ENCODE measurements at places on chromosomes 6 and 20.

DNA sequence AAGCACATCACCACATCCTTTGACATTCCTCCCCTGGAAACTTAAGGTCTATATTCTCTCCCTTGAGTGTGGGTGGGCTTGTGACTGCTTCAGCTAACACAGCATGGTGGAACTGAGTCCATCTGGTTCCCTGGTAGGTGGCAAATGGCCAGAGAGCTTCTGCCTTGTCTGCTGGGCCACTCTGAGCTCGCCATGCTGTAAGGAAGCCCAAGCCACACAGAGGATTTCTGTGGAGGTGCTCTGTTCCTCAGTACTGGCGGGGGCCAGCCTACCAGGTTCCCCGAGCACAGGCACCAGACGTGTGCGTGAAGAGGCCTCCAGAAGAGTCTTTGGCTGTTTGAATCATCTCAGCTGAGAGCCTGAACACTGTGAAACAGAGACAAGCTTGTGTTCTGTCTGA is 41.6 kb upstream of the PMEPA1 start:
- no peak for DNase-seq

DNA sequence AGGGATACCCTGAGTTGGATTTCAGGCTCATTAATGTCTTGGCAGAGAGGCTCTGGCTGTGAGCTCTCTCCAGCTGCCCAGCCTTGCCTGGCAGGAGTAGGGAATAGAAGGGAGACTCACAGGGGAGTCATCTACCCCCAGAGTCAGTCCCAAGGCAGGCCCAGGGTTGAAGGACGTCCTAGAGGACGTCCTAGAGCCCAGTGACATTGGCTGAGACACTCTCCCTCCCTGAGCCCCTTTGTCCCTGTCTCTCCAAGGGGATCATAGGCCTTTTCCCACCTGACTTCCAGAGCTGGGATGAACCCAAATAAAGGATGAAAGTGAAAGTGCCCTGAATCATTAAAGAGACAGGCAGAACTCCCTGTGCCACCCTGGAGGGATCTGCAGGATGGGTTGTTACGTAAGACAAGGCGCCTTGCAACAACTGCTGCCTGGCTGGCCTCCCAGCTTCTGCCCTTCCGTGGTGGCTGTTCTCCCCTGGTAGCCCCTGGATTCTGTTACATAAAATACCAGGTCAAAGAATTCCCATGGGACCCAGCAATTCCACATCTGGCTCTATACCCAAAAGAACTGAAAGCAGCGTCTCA is 53.6 kb upstream of the SIRPA start:
- DNase-seq, result no peak

DNA sequence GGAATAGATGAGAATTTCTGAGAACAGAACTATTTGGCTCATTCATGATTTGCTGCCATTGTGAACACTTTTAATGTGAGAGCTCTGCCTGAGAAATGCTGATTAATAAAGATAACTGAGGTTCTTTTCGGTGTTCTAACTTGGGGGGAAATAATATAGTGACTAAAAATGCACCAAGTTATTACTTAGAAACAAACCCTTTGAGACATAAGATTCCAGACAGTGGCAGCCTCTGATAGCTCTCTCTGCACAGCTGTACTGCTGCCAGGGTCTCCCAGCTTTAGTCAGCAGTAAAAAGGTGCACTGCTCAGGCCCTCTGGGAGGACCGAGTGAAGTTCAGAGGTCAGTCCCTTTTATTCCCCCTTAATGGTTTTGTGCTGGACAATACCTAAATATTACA is 2.5 kb upstream of the PRDM1 start:
- no peak for DNase-seq

DNA sequence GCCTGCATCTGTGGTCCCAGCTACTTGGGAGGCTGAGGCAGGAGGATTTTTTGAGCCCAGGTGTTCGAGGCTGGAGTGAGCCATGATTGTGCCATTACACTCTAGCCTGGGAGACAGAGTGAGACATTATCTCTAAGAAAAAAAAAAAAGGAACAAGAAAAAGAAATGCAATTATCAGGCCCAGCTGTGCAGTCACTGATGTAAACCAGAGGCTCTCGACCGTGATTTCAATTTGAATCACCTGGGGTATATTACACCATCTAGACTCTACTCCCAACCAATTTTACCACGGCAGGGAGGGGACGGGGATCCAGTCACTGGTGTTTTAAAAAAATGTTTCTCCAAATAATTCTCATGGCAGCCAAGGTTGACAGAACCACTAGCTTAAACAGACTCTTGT is 48.8 kb upstream of the NKX2-2 start:
- DNase-seq, result no peak

DNA sequence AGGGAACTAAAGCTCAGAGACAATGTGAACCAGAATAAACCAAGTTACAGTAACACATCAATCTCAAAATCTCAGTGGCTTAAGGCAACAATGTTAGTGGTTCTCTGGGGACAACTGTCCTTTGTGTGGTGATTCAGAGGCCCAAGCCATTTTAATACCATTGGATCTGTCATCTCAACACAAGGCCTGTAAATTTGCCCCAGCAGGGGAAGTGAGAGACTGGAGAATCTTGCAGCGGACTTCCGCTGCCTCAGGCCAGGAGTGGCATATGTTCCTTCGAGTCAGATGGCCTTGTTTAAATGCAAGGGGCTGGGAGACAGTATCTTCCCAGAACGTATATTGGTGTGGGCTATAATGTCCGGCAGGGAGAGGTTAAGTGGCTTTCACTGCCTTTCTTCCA is 126.0 kb downstream of the CD83 start:
- no peak for DNase-seq

- no peak for DNase-seq
Observed at GRCh38 chr6:152313542-152314482, 323.4 kb downstream of the SYNE1 start.

- DNase-seq, result no peak
Observed at GRCh38 chr6:170167657-170168159, 123.2 kb downstream of the DLL1 start.

GRCh38 chr6:125132058-125132457 is 21.5 kb upstream of the TPD52L1 start:
- DNase-seq, result no peak

DNA sequence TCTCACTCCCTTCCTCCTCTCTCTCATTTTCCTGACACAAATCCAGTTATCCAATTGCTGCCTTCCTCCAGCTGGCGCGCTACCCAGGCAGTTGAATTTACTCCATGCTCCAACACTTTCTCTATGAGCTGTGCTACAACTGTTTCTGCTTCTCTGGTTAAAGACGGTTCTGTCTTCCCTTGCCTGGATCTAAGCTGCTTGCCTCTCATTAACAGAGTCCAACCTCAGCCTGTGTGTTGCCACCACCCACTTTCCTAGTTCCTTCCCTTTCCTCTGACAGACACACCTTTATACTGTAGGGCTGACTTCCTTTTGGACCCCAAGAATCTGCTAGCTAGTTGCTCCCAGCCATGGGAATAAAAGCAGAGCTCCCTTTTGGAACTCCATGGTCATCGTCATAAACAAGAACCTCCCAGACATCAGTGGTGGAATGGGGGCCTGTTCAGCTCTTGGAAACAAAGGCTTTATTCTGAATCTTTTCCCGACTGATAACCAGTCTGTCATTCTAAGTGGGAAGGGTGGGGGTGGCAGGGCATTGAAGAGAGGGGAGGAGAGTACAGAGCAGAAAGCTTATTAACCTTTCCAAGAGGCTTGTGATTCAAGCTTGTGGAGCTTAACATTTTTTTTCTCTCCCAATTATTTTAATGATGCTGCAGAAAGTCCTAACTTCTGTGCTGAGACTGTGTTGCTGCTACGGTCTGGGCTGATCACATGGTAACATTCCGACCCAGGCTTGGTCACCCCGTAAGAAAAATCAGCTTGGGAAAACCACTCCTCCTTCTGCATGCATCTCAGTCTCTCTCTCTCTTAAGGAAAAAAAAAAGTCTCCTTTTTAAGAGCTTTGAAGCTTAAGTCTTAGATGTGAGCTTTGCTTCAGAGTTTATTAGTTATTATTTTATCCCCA is 31.3 kb upstream of the BMP2 start:
- DNase-seq, result no peak

DNA sequence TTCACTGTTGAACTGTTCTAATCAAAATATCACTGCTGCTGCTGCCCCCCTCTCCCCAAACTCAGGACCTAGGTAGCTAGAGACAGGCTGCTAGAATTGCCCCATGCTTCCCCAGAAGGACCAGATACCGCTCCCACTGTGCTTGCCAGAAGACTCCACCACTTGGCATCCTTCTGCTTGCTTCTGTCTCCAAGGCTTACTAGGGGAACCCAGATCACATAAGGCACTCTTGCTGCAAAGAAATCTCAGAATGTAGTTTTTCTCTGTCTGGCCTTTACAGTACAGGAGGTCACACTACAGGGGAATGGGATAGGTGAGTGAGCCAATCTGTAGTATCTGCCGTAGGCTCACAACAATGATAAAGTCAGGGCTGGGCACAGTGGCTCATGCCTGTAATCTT is 21.5 kb upstream of the SLC9A8 start:
- no peak for DNase-seq

- DNase-seq, result no peak
Observed at GRCh38 chr6:878179-878578, 185.2 kb upstream of the EXOC2 start.

DNA sequence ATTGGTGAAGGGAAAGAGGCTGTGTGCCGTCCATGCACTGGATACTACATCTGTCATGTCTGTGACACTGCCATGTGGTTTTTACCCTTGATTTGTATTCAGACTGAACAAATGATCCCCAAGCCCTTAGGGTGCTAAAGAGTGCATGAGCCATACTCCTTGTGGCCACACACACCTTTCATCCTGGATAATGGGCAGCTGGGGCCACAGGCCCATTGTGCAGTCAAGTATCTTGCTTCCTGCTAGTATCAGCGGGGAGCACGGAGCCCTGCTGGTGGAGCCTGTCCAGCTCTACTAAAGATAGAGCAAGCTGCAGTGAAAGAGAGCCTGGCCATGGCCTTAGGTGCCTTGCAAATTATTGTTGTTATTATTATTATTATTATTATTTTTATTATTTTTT is 75.1 kb downstream of the SLX4IP start:
- no peak for DNase-seq

- peak; percentile 72 for DNase-seq
Observed at GRCh38 chr6:27280064-27280539, 32.0 kb downstream of the POM121L2 start.

DNA sequence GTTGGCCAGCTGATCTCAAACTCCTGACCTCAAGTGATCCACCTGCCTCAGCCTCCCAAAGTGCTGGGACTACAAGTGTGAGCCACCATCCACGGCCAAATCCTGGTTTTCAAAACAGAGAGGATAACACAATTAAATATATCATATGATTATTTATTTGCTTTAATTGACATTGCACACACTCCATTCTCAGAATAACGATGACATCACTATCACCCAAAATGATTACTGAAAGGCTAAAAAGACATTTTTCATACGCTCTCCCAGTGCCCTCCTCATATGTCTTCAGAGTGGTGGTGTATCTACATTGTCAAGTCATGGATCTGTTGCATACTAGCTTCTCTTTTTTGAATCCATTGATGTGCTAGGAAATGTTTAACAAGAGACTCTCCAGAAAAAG is 18.5 kb upstream of the CEP43 start:
- no peak for DNase-seq

DNA sequence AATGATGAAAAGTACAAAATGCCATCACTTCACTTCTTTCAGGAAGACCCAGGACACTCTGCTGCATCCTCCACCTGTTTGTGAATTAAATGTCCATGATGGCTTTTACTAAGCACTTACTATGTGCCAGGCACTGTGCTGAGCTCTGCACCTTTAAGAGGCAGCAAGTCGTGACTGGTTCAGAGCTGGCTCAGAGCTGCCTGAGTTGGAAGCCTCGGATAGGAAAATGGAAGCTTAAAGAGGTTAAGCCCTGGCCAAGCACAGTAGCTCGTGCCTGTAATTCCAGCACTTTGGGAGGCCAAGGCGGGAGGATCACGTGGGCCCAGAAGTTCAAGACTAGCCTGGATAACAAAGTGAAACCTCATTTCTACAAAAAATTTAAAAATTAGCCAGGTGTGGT is 95.6 kb downstream of the SNX5 start:
- no peak for DNase-seq

- no peak for DNase-seq
Observed at GRCh38 chr6:150877928-150878327, 12.4 kb downstream of the MTHFD1L start.

GRCh38 chr6:148761527-148762011 is 14.7 kb downstream of the UST start:
- DNase-seq, result no peak

- DNase-seq, result no peak
Observed at GRCh38 chr20:63652192-63652980, 838 bp downstream of the STMN3 start.

DNA sequence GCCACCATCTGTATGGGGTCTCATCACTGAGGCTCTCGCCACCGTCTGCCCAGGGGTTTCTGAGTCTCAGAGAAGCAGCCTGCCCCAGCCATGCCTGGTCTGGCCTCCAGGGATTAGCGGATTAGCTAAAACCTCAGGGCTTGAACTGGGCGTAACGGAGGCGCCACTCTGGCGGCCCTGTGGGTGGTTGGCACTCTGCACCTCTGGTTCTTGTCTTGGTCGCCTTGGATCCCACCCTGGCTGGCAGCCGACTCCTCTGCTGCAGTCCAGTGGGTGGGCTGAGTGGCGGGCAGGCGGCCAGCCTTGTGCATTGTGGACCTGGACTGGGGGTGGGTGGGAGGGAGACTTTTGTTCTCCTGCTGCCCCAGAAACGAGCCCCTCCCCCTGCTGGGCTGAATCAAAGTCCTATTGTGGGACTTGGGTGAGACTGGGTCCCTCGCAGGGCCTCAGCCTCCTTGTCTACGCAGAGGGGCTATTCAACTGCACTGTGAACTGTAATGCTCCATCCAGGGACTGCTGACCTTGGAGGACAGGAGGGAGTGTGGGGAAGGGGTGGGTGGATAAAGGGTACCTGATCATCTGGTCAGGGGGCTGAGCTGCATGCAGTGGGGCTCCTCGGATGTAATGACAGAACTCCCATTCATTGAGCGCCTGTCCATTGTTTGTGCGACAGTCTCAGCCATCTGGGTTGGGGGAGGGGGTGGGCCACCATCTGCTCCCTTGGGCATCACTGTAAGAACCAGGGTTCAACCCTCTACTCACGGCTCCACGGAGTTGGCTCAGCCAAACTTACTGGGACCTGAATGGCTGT is 23.9 kb downstream of the SUN5 start:
- no peak for DNase-seq

GRCh38 chr20:33828326-33828844 is 17.2 kb downstream of the CHMP4B start:
- DNase-seq, result no peak

DNA sequence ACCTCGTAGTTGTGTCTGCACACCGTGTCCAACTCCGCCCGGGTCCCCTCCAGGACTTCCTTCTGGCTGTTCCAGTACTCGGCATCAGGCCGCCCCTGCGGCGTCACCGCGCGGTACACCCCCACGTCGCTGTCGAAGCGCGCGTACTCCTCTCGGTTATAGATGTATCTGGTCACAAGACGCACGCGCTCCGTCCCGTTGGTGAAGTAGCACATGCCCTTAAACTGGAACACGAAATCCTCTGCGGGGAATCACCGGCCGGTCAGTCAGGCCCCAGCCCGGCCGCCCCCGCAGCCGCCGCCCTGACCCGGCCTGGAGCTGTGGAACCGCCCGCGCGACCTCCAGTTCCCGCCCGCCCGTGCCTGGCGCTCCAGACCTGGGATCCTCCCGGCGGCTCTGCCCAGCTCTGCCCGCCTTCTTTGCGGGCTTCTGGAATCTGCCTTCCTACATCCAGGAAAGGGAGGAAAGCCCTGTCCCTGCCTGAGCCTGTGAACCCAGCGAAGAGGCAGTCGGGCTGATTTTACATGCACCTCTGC is 1.6 kb downstream of the HLA-DQB1 start:
- no peak for DNase-seq

Measured in RCC 7860 (cell line).